ENCODE measurements at places on chromosomes 3 and 15.
A peak's percentile ranks its signal among the peaks of the same experiment; 100 is the strongest.

DNA sequence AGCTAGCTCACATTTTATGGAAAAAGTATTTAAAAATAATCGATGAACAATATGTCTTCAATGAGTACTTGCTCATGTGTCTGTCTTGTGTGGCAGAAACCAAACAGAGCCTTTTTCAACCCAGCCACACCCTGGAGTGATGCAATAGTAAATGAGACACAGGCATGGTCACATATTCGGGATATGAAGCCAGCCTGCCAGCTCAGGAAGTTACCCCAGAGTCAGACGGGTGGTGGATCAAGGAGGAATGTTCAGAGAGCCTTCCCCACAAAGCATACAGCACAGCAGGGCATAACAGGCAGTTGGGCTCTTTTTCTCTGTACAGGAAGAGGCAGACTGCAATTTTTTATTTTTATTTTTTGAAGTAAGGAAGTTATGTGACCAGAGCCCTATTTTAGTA, 27.3 kb downstream of the LARP6 start:
- no peak for DNase-seq

GRCh38 chr3:22971497-22971896, 231.6 kb upstream of the UBE2E2 start:
- no peak for DNase-seq

GRCh38 chr3:132635052-132635451, 24.6 kb downstream of the ACAD11 start:
- no peak for DNase-seq

GRCh38 chr3:42655980-42656679, 2.6 kb downstream of the ZBTB47 start:
- DNase-seq = no peak

GRCh38 chr15:90270502-90271150, 5.2 kb downstream of the NGRN start:
- no peak for DNase-seq

DNA sequence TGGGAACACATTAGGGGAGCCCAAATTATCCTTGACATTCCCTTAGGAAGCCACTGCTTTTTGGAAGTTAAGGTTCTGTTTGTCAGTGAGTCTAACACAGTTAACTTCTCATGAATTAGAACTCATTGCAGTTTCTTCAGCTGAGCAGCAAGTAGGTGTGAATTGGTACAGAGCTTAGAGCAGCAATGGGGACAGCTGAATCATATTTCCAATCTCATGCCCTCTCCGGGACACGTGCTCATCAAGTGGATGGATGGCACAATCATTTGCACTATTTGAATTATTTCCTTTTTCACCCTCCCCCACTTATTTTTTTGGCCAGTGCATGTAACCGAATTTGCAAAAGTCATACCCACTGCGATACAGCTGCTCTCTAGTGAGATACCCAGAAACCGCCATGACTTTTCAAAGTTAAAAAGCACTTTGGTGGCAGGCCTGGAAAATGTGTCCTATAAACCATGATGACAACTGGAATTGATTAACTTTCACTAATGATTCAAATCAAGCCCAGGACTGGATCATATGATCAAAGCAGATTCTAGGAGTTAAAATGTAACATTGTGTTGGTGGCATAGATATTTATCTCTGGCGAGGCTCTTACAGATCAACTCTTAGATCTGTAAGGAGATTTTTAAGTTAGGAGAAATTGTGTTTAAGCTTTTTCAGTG, 76.4 kb downstream of the EBLN2 start:
- no peak for DNase-seq

GRCh38 chr3:72227486-72228070, 442.6 kb upstream of the PROK2 start:
- no peak for DNase-seq

- DNase-seq = no peak
Observed at GRCh38 chr3:126465928-126466544, 9.7 kb downstream of the ZXDC start.

GRCh38 chr3:79765911-79766310, 1.9 kb downstream of the ROBO1 start:
- DNase-seq = no peak

DNA sequence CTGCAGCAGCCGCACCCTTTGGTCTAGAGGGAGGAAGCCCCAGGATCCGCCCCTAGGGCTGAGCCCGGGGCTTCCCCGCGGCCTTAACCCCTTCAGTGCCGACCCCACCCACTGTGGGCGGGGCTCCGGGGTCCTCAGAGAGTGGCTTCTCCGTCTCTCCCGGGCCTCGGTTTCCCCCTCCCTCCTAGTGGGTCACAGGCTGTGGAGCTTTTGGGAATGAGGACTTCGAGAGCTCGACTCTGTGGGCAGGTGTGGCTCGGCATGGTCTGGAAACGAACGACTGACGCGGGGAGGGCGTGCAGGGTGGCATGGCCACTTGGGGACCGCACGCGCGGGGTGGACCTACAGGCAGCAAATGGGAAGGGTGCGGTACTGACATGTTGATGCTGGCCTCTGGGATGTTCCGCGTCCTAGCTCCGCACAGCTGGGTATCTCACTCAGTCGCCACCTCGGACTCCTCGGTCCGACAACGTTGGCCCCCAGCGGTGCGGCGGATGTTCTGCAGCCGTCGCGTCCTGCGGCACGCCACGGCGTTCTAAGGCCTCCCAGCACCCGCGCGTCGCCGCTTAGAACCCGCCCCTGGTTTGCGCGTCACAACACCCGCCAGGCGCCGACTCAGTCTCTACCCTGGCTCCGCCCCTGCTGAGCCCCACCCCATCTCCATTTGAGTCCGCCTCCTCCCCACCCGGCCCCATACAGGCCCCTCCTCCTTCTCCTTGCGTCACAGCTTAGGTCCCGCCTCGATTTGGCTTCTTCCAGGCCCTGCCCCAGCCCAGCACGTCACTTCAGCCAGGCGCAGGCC, at the start of the genes HYAL3 and NAA80:
TSS of gene HYAL3 (minus strand) at position 570 of the 802 bp plus-strand sequence. CDS start 3,803 bp downstream, outside the sequence.
TSS of gene NAA80 (minus strand) at position 570 of the 802 bp plus-strand sequence. CDS start 1,942 bp downstream, outside the sequence.
- DNase-seq = peak; percentile 77

GRCh38 chr3:190064112-190064511, 56.6 kb downstream of the P3H2 start:
- no peak for DNase-seq

DNA sequence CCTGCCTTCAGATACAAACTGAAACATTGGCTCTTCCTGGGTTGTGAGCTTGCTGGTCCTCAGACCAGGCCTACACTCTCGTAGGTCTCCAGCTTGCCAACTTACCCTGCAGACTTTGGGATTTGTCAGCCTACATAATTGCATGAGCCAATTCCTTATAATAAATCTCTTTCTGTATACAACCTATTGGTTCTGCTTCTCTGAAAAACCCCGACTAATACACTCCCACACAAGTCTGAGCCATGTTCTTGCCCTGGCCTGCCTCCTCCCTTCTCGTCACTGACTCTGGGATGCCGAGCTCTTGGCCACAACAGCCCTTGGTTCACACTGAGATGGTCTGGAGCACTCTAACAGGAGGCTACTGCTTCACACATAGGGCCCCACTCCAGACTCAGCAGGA, 9.5 kb downstream of the CYP19A1 start:
- no peak for DNase-seq

DNA sequence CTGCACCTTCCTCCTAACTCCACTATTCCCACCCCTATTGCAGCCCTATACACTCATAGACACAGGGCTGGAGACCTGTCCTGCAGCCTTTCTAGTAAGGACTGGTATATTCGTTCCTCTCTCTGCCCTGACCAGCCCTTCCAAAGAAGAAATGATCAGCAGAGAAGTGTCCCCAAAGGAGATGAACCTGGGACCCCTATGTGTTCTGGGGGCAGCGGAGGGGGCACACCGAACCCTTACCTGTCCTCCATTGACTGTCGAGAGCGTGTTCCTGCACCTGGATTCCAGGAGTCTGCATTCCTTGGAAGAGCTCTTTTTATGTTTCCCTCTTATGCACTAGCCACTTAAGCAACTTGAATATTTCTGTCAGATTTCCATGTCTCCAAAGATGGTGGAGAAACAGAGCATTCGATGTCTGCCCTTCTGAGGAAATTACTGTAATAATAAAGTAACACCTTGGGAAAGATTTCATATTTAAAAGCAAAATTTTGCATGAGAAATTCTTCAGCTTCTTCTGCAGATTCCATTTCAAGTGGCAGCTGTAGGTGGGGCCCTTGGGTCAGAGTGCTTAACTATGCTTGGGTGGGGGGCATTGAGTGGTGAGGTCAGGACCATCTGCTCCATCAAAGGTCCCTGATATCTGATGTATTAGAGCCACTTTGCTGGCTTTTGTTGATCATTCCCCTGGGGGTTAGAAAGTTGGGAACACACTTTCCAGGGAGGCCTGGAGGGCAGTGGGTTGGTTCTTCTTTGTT, 6.3 kb downstream of the EPHB1 start:
- no peak for DNase-seq

- DNase-seq = no peak
Observed at GRCh38 chr15:45179221-45179985, 8.4 kb downstream of the SHF start.

DNA sequence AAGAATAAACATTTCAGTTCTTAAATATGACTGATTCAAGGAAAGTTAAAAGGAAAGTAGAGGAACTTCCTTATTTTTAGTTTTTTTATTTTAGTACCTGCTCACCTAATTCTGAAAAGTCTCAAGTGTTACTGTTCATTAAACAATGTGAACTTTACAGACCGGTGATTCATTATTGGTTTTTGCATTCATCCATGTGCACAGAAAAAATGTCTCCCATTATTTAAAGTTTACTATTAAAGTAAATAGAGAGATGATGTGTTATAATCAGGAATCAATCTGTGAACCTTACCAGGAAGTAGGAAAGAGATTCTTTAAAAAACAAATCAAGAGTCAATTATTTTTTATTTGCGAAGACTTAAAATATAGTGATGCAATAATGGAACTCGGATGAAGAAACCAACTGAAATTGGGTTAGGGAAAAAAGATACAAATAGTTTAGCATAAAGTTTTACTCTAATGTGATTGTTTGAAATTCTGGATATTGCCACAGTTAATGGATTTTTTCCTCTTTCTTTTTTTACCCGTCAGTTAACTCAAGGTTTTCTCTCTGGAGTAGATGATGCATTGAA, 119.4 kb upstream of the SAMMSON start:
- DNase-seq = no peak

DNA sequence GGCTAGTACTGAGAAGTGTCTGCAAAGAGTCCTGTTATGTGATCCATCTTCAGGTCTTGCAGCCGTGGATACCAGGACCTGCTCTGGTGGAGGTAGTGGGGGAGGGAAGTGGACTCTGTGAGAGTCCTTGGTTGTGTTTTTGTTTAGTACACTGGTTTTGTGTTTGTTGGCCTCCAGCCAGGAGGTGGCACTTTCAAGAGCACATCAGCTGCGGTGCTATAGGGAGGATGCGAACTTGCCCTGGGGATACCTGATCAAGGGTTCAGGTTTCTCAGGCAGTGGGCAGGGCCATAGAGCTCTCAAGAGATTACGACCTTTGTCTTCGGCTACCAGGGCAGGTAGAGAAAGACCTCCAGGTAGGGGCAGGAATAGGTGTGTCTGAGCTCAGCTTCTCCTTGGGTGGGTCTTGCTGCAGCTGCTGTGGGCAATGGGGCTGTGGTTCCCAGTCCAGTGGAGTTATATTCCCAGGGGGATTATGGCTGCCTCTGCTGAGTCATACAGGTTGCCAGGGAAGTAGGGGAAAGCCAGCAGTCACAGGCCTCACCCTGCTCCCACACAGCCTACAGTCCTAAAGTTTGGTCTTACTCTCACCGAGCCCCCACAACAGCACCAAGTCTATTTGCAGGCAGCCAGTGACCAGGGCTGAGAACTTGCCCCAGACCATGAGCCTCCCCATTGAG, 132.8 kb upstream of the NPHP3 start:
- DNase-seq = no peak

DNA sequence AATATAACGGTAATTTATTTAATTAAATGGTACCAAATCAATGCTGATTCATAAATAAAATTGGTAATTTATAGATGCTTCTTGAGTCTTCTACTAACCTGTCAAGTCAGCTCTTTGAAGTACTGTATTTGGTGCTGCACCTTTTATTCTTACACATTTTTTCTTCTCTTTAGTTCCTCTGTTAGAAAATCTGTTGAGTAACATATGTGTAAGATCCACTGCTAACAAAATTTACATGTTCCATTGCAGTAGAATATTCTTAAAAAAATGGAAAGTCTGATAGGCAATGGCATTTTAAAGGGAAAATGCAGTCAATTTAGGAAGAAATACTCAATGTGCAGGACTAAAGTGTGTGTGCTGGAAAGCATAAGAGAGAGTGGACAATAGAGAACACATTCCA, 936.6 kb downstream of the ZPLD1 start:
- DNase-seq = no peak

- no peak for DNase-seq
Observed at GRCh38 chr3:114760679-114761078, 386.4 kb downstream of the ZBTB20 start.

- DNase-seq = no peak
Observed at GRCh38 chr15:38662805-38663204, 98.2 kb upstream of the RASGRP1 start.

GRCh38 chr3:46071222-46071858, 44.1 kb upstream of the XCR1 start:
- DNase-seq = no peak

GRCh38 chr3:189232790-189233189, 61.0 kb downstream of the TPRG1 start:
- DNase-seq = no peak

GRCh38 chr15:66241087-66241907, 12.3 kb downstream of the MEGF11 start:
- no peak for DNase-seq

DNA sequence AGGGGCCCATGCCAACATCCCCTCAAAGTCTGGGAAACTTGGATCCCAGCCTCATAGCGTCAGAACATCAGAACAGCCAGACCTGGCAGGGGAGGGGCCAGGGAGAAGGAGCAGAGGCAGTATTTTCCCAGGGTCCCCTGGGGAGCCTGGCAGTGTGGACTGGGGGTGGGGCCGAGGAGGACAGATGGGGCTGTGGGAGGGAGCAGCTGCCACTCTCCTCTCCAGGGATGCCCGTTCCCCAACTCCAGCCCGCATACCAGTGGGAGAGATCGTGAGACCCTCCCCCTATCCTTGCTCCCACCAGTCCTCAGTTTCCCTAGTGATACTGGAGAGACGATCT, 6.5 kb upstream of the DNAJB8 start:
- DNase-seq = no peak
